ENCODE measurements at places on chromosomes 16 and 17.

GRCh38 chr16:5455110-5455509 lies 357.5 kb upstream of the EEF2KMT start:
- no peak for DNase-seq

GRCh38 chr16:17301184-17301583 lies 169.6 kb downstream of the XYLT1 start:
- DNase-seq, result no peak

- no peak for DNase-seq
These were observed 120.2 kb upstream of the XYLT1 start for GRCh38 chr16:17590711-17591654.

DNA sequence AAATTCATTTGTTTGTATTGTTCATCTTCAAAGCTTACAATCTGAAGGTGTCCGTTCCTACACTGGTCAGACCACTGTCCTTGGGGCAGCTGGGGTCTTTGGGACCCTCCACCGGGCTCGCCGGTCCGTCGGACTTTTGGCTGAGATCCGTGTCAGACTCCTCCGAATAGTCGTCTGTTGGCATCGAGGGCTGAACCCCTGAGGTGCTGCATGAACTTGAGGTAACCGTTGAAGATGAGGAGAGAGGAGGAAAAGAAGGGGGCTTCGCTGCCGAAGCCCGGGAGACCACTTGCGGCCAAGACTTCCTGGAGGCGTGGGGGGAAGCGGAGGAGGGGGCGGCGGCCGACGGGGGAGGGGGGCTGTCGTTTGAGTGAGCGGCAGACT lies 260.8 kb downstream of the ZFHX3 start:
- peak; percentile 2 for DNase-seq

- DNase-seq, result no peak
These were observed 129.8 kb upstream of the RCVRN start for GRCh38 chr17:10034719-10035475.

DNA sequence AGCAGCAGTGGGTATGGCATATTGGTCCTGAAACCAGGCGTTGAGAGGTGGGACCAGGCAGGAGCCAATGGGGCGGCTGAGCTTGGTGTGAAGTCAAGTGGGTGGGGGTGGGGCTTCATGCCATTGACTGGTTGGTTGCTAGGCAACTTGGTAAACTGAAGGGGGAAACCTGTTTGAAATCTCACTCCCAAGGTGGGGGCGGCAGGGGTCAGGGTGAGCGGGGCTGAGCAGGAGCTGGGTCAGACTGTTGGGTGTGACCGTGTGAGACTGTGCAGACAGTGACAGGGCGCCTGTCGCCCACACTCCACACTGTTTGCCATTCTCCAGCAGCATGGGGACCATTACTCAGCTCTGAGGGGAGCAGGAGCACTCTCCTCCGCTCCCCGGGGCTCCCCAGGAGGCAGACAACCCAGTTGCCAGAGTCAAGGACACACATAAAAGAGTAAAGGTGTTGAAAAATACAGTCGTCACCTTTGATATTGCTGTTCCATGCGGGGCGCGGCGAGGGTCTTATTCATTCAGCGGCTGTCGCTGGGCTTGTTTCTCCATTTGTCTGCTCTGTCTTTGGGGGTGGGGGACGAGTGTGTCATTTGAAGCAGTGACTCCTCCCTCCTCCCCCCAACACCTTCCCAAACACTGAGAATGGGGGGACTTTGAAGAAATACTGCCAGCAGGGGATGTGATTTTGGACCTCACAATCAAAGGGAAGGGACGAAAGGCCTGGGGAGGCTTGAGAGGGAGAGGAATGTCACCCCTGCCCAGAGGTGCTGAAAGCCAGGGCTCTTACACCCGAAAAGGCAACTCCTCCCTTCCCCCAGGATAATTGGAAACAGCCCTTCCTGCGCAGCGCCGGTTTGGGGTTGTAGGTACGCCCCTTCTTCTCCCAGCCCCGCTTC lies 1.2 kb upstream of the EFNB3 start:
- DNase-seq, result peak; percentile 67

GRCh38 chr17:72725433-72726068 lies 366.9 kb downstream of the SLC39A11 start:
- peak; percentile 63 for DNase-seq

- DNase-seq, result no peak
These were observed 22.2 kb upstream of the DNAH17 start for GRCh38 chr17:78599419-78599818.

GRCh38 chr17:43753493-43754129 lies 5.0 kb downstream of the SOST start:
- DNase-seq, result no peak

DNA sequence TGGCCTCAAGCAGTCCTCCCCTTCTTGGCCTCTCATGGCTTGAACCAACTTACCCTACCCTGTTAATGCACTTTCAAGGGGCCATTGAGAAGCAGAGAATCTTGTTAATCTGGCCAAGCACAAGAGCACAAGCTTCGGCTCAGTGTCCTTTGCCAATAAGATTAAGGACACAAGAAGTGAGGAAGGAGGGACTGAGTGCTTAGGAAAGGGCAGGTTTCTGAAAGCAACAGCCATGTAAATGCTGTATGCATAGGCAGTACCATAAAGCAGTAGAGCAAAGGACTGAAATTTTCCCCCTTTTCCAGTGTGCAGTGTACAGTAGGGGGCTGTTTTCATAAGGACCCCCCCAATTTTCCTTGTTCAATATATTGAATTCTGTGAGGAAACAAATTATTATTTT lies 37.7 kb downstream of the IST1 start:
- no peak for DNase-seq

DNA sequence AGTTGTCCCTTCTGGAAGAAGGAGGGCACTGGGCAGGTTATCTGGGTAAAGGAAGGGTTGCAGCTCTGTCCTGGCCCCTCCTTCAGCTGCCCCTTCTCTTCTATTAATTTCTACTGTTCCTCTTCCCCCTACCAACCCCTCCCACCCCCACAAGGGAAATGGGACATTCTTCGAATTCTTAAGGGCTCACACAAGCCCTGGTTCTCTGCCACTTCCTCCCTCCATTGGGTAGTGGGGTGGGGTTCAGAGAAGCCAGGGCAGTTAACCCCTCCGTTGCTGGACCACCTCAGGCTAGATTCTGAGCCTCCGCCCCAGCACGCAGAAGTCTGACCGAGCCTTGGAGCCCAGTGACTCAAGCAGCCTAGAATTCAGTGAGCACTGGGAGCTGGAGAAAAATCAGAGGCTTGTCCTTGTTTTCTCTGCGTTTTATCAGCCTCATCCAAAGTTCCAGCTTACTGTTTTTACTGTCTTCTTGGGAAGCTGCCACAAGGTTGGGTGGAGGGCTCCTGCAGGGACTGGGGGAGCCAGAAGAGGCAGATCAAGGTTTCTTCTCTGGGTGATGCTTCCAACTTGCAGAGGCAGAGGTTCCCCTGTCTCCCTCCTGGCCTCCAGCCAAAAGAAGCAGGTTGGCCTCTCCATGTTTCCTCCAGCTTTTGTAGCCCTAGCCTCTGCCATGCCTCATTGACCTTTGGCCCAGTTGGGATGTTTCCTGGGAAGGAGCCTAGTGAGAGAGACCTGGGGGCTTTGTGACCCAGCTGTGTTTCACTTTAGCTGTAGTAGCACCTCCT lies 10.2 kb downstream of the LASP1 start:
- peak; percentile 86 for DNase-seq

DNA sequence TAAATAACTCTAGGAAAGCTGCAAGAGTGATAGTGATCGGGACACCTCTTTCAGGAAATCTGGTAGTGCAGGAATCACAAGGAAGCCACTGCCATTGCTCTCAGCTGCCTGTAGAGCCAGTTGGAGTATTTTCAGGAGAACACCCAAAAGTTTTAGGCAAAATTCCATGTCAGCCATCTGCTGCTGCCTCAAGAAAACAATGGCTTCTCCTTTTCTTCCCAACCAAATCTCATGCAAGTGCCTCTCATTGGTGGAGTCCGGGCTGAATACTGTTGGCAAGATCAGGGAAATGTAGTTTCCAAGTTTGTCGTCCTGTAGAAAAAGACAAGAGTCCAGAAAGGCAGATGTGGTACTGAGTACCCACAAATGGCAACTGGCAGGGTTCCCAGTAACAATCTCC lies 54.9 kb upstream of the TANC2 start:
- DNase-seq, result no peak

DNA sequence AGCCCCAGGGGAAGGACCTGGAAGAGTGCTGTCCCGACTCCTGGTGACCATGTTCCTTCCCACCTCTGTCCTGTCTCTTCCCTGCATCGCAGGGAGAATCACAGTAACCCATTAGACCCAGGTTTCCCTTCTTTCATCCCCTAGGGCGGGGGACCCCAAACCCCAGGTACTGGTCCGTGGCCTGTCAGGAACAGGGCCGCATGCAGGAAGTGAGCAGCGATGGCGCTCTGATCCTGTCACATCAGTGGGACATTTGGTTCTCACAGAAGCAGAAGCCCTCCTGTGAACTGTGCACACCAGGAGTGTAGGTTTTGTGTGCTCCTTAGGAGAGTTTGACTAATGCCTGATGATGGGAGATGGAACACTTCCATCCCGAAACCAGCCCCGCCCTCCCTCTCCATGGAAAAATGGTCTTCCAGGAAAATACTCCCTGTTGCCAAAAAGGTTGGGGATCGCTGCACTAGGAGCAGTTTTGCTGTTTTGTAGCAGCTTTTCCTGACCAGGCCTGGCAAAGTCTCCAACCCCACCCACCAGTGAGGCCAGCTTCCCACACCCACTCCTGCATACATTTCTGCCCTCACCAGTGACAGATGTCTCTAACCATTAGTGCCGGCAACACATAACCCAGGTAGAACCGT lies 10.5 kb downstream of the MNT start:
- no peak for DNase-seq

GRCh38 chr16:2429771-2430663 lies 770 bp downstream of the CCNF start:
- DNase-seq, result no peak

DNA sequence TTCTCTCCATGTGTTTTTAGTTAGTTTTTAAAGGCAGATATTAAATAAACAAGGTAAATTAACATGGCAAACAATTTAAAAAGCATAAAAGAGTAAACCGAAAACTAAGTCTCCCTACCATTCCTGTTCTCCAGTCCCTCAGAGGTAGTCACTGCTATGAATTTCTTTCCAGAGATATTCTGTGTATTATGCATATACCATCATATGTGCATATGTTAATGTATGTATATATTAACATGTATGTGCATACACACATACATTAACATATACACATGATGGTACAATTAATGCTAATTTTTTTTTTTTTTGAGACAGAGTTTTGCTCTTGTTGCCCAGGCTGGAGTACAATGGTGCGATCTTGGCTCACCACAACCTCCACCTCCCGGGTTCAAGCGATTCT lies 32.5 kb downstream of the TANGO6 start:
- no peak for DNase-seq

GRCh38 chr17:71938340-71939010 lies 182.3 kb upstream of the SOX9 start:
- no peak for DNase-seq

DNA sequence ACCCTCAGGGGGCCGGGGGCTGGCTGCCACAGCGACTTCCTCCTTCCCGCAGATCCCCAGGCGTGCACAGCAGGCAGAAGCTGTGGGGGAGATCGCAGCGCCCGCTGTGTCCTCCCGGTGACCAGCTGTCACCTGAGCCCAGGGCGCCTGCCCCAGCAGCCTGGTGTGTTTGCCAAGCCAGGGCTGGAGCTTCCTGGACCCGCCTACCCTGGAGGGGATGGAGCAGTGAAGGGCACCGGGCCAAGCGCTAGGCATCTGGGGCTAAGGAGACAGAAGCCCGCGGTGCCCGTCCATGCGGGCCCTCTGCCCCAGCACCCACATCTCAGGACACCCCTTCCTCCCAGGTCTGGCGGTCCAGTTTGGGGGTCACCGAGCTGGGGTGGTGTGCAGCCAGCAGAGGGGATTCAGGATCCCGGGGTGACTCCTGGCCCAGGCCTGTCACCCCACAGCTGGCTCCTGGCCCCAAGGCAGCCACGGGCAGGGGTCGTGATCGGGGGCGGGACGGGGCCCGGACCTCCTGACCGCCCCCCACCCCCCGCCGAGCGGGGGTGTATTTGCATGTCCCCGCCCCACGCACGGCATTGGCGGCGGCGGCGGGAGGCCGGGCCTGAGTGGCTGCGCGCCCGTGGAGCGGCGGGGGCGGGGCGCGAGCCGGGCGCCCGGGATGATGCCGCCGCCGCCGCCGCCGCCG lies at the start of gene RAB26:
RAB26 (plus strand) TSS at position 645 of the 691 bp plus-strand sequence. CDS start 159 bp downstream, outside the sequence.
- DNase-seq, result no peak

DNA sequence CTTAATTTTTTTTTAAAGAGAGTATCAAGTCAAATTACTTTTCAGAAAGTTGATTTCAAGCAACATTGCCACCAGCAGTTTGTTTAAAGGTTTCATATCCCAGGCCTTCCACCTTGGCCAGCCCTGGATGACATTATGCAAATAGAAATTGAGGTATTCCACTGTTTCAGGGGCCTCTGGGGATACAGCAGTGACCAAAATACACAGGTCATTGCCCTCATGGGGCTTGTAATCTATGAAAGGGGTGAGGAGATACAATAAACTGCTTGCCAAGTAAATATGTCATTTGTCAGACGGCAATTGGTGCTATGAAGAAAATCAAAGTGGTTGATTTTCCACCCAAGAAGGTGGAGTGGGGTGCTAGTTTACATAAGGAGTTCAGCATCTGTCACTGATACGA lies 37.8 kb upstream of the TMC5 start:
- no peak for DNase-seq

- DNase-seq, result no peak
These were observed 27.5 kb downstream of the MYBBP1A start for GRCh38 chr17:4527566-4528125.

DNA sequence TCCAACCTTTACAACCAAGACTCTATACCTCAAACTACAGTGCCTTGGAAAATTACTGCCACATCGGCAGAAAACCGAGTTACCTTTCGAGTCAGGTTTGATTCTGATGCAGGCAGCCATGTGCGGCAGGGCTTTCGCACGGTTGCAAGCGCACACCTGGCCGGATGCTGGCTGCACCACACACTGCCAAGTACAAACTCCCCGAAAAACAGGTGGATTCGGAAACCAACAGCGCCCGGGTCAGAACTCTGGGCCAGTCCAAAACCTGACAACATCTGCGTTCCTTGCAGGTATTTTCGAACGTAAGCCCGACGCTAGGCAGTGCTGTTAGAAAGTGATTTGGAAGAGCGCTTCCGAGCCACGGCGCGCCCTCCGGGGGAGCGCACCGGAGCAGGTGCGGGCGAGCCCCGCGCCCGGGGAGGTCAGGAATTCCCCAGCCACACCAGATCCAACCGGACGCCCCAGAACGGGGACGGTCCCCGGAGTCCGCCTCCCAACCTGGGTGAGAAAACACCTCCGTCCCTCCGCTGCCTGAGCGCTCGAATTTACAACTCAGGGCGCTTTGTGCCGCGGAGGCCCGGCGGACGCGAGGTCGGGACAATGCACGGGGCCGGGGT lies 1.2 kb downstream of the USP7 start:
- no peak for DNase-seq

- DNase-seq, result no peak
These were observed 299.0 kb downstream of the CEP112 start for GRCh38 chr17:65892912-65893377.
